Right cardiac atrium (tissue), 5 donors: ENCODE measurements at places on chromosomes 16 and 17. TPM values are rescaled to one million over a fixed set of nuclear protein-coding genes. Genes with fewer than 3 reads are reported as not detected.

The KRTAP4-9 gene
- total RNA-seq, result not detected

The PRAC1 gene
- not detected for total RNA-seq

The WFIKKN2 gene
- total RNA-seq, result 3.0 TPM

The DOC2B gene
- 5.3 TPM for total RNA-seq

The HYDIN gene
- 1.5 TPM for total RNA-seq

The COL1A1 gene
- total RNA-seq, result 138 TPM

The PRKCA gene
- 6.8 TPM for total RNA-seq

The CD79B gene
- total RNA-seq, result 2.5 TPM

The CTRL gene
- total RNA-seq, result not detected

The RAB40B gene
- 18.9 TPM for total RNA-seq

- peak; percentile 59 for DNase-seq
These were observed 22.1 kb downstream of the TMC7 start for GRCh38 chr16:19005561-19006445.

DNA sequence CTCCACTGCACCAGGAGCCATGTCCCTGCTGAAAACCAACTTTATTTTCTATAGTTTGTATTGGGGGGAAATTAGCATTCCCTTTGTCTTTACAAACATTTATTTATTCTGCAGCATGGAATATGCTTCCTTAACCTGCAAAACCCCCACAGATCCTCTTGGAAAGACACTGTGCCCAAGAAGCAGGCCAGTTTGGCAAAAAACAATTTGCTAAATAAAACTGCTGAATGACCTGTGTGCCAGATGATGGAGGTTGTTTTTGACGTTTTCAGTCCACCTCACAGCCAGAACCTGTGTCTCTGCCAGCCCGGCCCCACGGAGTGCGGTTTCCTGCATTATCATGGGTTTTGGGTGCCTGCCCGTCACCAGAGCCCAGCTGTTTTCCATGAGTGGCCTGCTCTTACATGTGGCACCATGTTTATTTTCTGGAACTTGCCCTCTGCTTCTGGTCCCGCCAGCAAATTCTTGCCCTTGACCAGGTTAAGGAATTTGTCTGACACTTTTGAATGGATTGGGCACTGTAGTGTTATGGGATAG, 26.4 kb downstream of the ORC6 start:
- peak; percentile 83 for DNase-seq

DNA sequence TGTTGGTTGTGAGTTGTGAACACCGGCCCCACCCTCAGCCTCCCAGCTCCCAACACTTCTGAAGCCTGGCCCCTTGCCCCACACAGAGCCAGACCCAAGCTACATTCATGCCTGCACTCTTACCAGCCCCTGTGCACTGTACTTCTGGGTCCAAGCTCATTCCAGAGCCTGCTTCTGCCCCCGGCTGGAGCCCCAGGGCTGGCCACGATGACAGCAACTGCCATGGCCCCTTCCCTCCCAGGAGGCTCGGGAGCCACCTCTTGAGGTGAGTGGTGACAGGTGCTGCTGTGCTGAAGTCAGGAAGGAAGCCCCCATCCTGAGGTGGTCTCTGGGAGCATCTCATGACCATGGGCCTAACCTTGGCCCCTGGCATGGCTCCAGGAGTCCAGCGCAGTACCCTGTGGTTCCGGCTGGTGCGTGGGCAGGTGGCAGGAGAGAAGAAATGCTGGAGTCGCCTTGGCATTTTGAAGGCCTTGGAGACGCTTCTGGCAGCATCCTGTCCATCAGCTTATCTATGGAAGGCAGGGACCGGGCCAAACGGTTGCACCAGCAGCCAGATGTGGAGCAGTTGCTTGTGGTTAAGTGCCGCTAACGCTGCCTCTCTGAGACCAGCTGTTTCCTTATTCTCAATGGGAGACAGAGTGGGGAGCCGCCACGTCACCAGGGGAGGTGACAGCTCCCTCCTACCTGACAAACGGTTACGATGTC, 3.9 kb upstream of the CDT1 start:
- no peak for DNase-seq

DNA sequence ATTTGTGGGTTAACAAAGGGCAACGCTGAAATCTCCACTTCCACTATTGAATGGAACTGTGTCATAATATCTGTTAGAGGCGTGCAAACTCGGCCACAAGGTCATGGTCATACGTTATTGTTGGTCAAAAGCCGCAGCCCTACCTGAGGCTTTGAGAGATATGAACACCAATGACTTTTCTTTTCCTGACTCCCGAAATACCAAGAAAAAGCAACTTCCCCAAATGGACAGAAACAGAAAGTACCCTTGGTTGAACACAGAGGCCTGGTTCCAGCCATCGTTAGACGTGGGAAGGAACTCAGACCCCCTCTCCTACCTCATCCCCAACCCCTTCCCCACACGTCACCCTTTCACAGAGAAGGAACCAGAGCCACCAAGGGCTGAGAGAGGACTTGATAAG, 1.4 kb upstream of the PIK3R5 start:
- no peak for DNase-seq

GRCh38 chr16:60206516-60206915, 1472.4 kb upstream of the GOT2 start:
- no peak for DNase-seq

- DNase-seq, result no peak
These were observed 306.1 kb upstream of the KIF2B start for GRCh38 chr17:53516636-53517035.

DNA sequence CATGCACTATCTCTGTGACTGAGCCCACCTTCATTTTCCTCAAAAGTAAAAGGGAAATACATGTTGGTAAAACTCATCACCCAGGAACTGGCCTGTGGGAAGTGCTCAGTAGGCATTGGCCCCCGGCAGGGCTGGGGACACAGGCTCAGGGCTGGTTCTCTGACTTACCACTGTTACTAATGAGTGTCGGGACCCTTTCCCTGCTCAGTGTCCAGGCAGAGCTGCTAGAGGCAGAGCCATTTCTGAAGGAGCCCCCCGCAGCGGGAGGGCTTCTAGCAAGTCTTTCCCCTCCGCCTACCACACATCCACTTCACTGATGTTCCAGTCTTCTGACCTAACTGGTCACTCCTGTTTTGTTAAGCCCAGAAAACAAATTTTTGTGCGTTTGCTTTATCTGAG, 1.7 kb upstream of the PEMT start:
- DNase-seq, result no peak

DNA sequence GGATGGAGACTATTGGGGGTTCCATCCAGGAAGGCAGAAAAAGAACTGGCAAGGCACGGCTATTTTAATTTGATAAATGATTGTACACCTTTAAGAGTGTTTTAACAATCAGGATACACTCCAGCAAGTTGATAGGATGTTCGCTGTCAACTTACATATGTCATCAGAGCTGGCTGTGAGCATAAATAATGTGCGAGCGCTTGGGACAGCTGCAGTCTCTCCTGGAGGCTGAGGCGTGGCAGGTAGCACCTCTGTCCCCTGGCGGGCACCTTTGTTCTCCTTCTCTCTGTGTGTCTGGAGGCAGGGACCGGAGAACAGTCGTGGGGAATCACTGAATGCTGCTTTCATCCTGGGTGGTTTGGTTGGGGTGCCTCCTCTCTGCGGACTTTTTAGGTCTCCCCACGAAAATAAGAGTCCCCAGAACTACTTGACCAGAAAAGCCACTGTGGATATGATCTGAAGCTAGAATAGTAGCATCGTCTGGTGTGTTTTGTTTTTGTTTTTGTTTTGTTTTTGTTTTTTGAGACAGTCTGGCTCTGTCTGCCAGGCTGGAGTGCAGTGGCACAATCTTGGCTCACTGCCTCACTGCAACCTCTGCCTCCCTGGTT, 9.4 kb downstream of the BAHCC1 start:
- DNase-seq, result no peak

DNA sequence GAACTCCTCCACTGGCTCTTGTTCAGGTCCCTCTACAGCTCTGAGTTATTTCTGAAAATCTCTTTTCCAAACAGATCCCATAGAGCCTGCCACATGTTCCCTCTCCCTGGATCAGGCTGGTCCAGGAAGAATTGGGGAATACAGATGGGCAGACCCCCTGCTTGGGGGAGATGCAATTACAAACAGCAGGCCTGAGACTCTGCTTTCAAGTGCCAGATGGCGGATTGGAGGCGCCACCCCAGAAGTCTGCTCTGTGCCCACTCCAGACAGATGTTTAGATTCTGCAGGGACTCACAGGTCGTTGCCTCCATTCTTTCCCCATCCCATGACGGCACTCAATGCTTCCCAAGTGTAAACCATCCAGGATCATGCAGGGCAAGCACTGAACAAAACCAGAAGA, 316.6 kb downstream of the SLC39A11 start:
- no peak for DNase-seq

DNA sequence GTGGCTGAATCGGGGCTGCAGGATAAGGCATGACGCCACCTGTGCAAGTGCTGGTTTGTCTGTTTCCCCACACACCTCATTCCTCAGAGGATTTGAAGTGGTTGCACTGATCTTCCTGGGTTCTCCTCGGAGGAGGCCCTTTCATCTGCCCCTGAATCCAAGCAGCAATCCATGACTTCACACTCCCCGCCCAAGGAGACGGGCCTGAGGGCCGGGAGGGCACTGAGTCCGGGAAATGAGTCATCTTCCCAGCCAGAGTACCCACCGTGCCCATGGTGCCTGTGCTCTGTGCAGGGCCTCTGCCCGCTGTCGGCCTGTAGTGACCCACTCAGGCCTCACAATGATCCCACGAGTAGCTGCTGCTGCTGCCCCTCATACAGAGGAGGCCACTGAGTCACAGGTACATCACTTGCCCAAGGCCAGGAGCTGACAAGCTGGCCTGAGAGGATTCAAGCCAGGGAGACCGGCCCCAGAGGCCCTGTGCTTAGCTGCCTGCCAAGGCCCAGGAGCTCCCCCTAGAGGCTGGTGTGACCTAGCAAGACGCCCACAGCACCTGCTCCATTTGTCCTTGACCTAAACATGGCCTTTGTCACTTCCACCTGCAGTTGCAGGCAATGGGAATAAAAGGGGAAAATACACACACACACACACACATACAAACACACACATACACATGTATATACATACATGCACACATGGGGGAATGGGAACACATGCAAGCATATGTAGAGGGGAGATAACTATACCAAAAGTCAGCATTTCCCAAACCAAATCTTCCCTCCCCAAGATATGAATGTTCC, 240.0 kb downstream of the C16orf95 start:
- no peak for DNase-seq

GRCh38 chr16:27108051-27108770, 41.5 kb downstream of the C16orf82 start:
- no peak for DNase-seq

- no peak for DNase-seq
These were observed 198.4 kb upstream of the SOX9 start for GRCh38 chr17:71922439-71922838.

DNA sequence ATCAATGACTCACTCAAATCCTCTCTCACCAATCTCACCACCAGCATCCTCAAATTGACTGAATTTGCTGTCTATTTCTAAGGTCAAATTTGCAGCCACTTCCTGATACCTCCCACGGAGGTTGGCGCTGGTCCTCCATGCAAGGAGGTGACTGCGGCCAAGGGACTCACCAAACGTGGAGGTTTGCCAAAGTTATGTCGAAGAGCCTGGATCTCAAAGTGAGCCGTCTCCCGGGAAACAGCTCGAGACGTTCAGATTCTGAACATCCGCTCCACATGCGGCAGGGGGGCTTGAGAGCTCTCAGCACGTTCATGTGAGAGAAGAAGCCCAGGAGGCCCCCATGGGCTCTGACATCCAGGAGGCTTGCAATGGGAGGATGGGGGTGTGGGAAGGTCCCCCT, 22.6 kb downstream of the LGALS3BP start:
- DNase-seq, result peak; percentile 43

- no peak for DNase-seq
These were observed 92.9 kb downstream of the RGS9 start for GRCh38 chr17:65230040-65230439.

GRCh38 chr16:66872559-66872942, 7.8 kb upstream of the PDP2 start:
- no peak for DNase-seq

DNA sequence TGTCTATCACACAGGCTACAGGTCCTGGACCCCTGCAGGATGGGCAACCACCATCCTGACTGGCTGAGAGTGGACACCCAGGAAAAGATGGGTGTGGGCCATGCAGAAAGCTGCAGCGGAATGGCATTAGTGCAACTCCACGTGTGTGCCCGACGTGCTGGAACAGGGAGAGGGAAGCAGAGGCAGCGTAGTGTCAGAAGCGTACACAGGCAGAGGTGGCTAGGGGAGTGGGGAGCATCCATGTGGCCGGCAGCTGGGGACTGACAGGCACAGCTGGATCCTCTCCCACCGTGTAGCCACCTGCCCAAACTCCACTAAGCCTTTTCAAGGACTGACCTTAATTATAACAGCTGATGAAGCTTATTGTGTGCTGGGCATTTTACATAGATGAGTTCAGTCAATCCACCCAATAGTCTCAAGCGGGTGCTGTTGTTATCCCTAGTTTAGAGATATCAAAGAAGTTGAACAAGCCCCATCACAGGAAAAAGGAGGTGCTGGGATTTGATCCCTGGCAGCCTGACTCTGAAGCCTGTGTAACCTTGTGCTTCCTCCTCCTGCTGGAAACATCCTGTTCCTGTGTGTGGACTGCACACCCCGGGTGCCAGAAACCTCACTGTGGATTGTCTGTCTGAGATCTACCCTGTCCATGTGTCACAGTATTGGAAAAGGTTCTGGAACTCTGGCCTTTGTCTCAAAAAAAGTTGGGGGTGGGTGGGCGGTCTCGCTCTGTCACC, 114.0 kb downstream of the PRKCA start:
- no peak for DNase-seq

DNA sequence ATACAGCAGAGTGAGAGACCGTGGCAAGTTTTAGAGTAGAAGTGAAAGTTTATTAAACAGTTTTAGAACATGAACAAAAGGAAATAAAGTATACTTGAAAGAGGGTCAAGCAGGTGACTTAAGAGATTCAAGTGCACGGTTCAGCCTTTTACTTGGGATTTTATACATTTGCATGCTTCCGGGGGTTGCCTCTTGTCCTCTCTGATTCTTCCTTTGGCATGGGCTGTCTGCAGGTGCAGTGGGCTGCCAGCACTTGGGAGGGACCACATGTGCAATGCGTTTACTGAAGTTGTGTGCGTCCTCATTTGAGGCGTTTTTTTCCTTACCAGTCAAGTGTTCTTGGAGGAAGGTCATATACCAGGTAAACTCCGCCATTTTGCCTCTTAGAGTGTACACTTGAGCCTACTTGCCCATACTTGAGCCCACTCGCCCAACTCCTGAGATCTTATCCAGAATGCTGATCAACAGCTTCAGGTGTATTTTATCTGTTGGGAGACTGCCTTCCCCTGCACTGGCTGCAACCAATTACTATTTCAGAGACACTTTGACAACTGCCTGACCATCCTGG, 195.2 kb downstream of the IRX5 start:
- no peak for DNase-seq

- DNase-seq, result peak; percentile 91
These were observed 7.5 kb upstream of the SNTB2 start for GRCh38 chr16:69179328-69180010.

DNA sequence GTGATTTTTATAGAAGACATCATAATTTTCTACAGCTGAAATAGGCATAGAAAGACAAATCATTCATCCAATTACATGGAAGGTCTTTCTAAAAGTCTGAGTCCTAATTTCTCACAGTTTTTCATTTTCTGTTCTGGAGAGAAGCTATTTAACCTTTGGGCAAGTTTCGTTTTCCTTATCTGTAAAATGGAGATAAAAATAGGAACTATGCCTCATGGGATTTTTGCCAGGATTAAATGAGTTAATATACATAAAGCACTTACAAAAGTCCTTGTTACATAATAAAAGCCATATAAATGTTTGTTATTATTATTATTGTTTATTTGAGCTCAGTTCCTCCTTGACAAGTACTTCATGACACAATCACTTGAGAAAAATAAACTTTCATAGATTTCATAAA, 121.4 kb downstream of the SKAP1 start:
- DNase-seq, result no peak
